Thoracic aorta (tissue), 2 donors: ENCODE measurements at places on chromosomes 7 and 10. TPM values are rescaled to one million over a fixed set of nuclear protein-coding genes. Genes with fewer than 3 reads are reported as not detected.

GRCh38 chr10:14838582-14839304, 637 bp downstream of the HSPA14 start:
- peak overlapping the region; percentile 96 for H3K4me3 ChIP-seq
- peaks cover 19% of the 10 kb centered on the region for H3K36me3 ChIP-seq
- no peak for DNase-seq

ADIRF gene
- total RNA-seq = 318 TPM

ANKRD2 gene
- total RNA-seq = 1.9 TPM

- DNase-seq = no peak
- no peak overlapping the region for H3K27ac ChIP-seq
- H3K4me3 ChIP-seq = no peak overlapping the region
- no peaks in the 10 kb centered on the region for H3K27me3 ChIP-seq
- no peaks in the 10 kb centered on the region for H3K4me1 ChIP-seq
These were observed 62.8 kb downstream of the PKD1L1 start for GRCh38 chr7:47885309-47885986.

- no peaks in the 10 kb centered on the region for H3K27me3 ChIP-seq
- no peak overlapping the region for H3K27ac ChIP-seq
- no peak overlapping the region for H3K4me3 ChIP-seq
- DNase-seq = no peak
- peaks cover 26% of the 10 kb centered on the region for H3K4me1 ChIP-seq
- peaks cover 4% of the 10 kb centered on the region for H3K36me3 ChIP-seq
These were observed 26.2 kb downstream of the VSTM4 start for GRCh38 chr10:49089152-49089551.

DNA sequence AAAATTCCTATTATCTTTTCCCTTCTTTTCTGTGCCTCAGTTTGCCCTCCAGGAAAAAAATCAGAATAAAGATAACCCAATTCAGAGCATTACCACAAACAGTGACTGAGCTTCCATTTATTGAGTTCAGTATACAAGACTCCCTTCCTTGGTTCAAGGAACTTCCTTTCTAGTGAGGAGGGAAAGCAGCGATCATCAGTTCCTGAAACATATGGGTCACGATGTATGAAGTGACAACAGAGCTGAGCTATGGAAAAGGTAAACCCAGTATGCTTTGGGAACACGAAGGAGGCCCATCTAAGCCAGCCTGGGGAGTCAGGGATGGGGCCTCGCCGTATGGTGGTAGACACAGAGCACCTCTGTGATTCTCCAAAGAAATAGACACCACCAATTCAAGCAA, 15.8 kb downstream of the C10orf71 start:
- DNase-seq = no peak
- H3K4me1 ChIP-seq = no peaks in the 10 kb centered on the region
- H3K27ac ChIP-seq = no peak overlapping the region

LDB3 gene
- 63.8 TPM for total RNA-seq

- no peak overlapping the region for H3K27ac ChIP-seq
- H3K27me3 ChIP-seq = no peaks in the 10 kb centered on the region
- no peaks in the 10 kb centered on the region for H3K36me3 ChIP-seq
- H3K4me1 ChIP-seq = no peaks in the 10 kb centered on the region
- H3K4me3 ChIP-seq = no peak overlapping the region
- DNase-seq = no peak
These were observed 5.6 kb downstream of the GPR15LG start for GRCh38 chr10:84179059-84179710.

DNA sequence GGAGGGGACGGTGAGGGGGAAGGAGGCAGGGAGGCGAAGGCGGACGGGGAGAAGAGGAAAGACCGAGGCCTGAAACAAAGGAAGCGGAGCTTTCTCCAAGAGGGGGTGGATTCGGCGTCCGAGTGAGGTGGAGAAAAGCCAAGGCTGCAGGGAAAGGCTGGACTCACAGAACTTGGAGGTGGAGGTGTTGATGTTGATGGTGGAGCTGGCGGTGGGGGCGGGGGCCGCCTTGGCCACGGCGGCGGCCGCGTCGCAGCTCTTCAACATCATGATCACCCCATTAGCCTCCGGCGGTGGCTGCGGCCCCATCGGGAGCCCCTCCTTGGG, 578 bp downstream of the CACUL1 start:
- DNase-seq = no peak
- no peaks in the 10 kb centered on the region for H3K36me3 ChIP-seq
- peaks cover 27% of the 10 kb centered on the region for H3K4me1 ChIP-seq
- H3K27ac ChIP-seq = peak overlapping the region; percentile 87

DNA sequence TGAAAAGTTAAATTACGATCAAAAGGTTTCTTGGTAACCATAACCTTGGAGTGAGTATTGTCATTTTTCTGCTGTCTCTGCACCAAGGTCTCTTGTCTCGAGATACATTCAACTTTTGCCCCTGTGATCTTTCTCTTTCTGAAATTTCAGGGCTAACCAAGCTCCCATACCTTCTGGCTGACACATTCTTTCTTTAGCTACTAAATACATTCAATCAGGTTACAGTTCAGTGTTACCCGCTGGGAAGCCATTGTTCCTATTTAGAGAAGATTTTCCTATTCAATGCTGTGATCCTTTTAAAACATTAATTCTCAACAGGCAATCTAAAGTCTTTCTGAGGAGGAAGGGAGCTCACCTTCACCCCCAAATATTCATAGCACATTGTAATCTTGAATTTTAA, 22.9 kb upstream of the DMTF1 start:
- H3K4me3 ChIP-seq = no peak overlapping the region
- H3K4me1 ChIP-seq = no peaks in the 10 kb centered on the region
- H3K27ac ChIP-seq = no peak overlapping the region
- H3K27me3 ChIP-seq = no peaks in the 10 kb centered on the region
- H3K36me3 ChIP-seq = no peaks in the 10 kb centered on the region
- no peak for DNase-seq

DNA sequence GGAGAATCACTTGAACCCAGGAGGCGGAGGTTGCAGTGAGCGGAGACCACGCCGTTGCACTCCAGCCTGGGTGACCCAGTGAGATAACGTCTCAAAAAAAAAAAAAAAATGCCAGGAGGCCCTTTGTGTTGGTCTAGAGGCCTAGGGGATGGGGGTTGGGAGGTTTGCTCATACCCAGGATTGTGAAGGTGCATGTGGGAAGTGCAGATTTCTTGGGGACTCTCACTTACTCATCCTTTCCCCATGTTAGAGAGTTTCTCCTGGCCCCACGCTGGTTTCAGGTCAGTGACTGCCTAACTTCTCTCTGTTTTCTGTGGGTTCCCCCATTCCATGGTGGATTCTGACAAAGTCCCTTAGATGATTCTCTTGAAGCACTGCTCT, 471.5 kb upstream of the CNTNAP2 start:
- no peaks in the 10 kb centered on the region for H3K36me3 ChIP-seq
- H3K27ac ChIP-seq = no peak overlapping the region
- H3K4me1 ChIP-seq = no peaks in the 10 kb centered on the region
- H3K27me3 ChIP-seq = no peaks in the 10 kb centered on the region

DNA sequence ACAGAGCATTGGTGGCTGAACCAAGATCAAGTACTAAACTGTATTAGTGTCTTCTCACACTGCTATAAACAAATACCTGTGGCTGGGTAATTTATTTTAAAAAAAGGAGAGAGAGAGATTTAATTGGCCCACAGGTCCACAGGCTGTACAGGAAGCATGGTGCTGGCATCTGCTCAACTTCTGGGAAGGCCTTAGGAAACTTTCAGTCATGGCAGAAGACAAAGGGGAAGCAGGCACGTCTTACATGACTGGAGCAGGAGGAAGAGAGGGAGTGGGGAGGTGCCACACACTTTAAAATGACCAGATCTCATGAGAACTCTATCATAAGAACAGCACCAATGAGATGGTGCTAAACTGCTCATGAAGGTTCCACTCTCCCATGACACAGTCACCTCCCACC, 95.2 kb upstream of the JCAD start:
- H3K4me1 ChIP-seq = peaks cover 6% of the 10 kb centered on the region
- no peak overlapping the region for H3K4me3 ChIP-seq
- DNase-seq = no peak
- no peaks in the 10 kb centered on the region for H3K27me3 ChIP-seq

EMX2 gene
- not detected for total RNA-seq

GRCh38 chr10:61078542-61079275, 134.7 kb upstream of the RHOBTB1 start:
- H3K36me3 ChIP-seq = no peaks in the 10 kb centered on the region
- no peak overlapping the region for H3K27ac ChIP-seq
- H3K27me3 ChIP-seq = no peaks in the 10 kb centered on the region
- DNase-seq = no peak
- no peaks in the 10 kb centered on the region for H3K4me1 ChIP-seq

DNA sequence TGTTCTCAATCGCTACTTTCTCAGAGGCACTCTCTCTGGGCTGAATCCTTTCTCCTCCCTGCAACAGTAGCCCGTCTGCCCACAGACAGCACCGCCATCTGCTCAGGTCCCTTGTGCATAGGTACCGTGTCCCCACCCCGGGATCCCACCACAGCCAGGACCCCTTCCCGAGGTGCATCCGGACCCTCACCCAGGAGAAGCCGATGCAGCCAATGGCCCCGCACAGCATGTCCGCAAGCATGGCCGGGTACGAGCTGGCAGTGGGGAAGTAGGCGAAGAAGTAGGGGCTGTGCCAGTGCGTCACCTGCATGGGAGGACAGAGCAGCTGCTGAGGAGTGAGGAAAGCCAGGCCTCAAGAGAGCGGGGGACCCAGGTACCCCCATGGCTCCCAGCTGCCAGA, 25.5 kb downstream of the DDC start:
- no peak overlapping the region for H3K27ac ChIP-seq
- H3K4me3 ChIP-seq = no peak overlapping the region
- no peaks in the 10 kb centered on the region for H3K4me1 ChIP-seq
- no peak for DNase-seq

NKX1-2 gene
- not detected for total RNA-seq

HECTD2 gene
- total RNA-seq = 35.9 TPM

GRCh38 chr10:27241010-27241651, 534 bp upstream of the ACBD5 start:
- H3K4me3 ChIP-seq = peak overlapping the region; percentile 78
- no peaks in the 10 kb centered on the region for H3K36me3 ChIP-seq
- H3K27ac ChIP-seq = peak overlapping the region; percentile 97
- H3K27me3 ChIP-seq = no peaks in the 10 kb centered on the region
- H3K4me1 ChIP-seq = peaks cover 23% of the 10 kb centered on the region

DNA sequence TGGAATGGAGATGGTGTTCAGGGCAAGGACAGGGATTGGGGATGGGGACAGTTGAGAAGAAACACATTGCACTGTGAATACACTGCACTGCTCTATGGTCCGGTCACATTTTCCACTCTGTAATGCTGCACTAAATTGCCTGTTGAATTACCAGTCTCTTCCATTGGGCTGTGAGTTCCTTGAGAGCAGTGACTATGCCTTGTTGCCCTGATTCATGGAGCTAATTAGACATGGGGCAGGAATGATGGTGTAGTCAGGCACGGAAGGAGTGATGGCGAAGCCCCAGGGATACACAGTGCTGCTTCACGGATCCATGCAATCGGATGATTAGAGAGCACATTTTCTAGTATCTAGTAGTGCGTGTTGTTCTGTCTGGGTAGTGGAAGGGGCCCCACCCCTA, 25.4 kb upstream of the GPAM start:
- H3K27me3 ChIP-seq = no peaks in the 10 kb centered on the region
- no peaks in the 10 kb centered on the region for H3K36me3 ChIP-seq
- DNase-seq = no peak
- H3K4me3 ChIP-seq = no peak overlapping the region
- peaks cover 13% of the 10 kb centered on the region for H3K4me1 ChIP-seq

DNA sequence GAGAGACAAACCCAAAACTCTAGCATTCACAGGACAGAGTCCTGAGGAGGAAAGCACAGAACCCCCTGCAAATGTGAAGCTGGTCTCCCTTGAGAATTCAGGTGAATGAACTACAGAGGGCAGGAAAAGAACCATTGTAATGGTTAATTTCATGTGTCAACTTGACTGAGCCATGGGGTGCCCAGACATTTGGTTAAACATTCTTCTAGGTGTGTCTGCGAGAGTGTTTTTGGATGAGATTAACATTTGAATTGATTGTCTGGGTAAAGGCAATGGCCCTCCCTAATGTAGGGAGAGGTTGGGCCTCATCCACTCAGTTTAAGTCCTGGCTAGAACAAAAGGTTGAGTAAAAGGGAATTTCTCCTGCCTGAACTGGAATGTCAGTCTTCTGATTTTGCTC, 15.7 kb upstream of the CDK1 start:
- DNase-seq = no peak
- no peak overlapping the region for H3K27ac ChIP-seq
- no peaks in the 10 kb centered on the region for H3K36me3 ChIP-seq
- no peaks in the 10 kb centered on the region for H3K27me3 ChIP-seq
